ENCODE measurements at places on chromosomes 5 and 9. TPM values are rescaled to one million over a fixed set of nuclear protein-coding genes. Genes with fewer than 3 reads are reported as not detected.

VCP gene
- total RNA-seq: 171 TPM

AMACR gene
- 10.6 TPM for total RNA-seq

DNA sequence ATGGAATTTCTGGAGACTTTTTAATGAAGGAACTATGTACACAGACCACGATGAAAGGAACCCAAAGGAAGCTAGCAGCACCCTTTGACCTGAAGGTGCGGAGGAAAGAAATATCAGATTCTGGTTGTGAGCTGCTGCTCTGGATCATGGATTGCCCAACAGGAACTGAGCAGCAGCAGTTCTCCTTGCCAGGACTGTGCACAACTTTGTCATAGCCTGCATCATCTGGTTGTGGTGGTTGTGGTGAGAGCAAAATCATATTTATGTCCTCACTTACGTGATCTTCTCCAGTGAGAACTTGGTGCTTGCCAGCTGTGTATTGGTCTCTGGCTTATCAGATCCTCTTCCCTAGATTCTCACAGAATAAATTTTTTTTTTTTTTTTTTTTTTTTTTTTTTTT is 70.7 kb upstream of the LPAR1 start:
- no peak for DNase-seq

- no peak for DNase-seq
Measured at GRCh38 chr9:107734256-107735013, 244.9 kb upstream of the KLF4 start.

- no peak for DNase-seq
Measured at GRCh38 chr9:136057236-136058081, 37.6 kb downstream of the NACC2 start.

- DNase-seq: no peak
Measured at GRCh38 chr5:6376974-6377520, 1.3 kb downstream of the MED10 start.

- DNase-seq: no peak
Measured at GRCh38 chr9:124415852-124416484, 726 bp upstream of the PSMB7 start.

- DNase-seq: no peak
Measured at GRCh38 chr5:38994324-38994927, 79.8 kb downstream of the RICTOR start.

- no peak for DNase-seq
Measured at GRCh38 chr5:170135796-170136490, 30.2 kb downstream of the FOXI1 start.

- DNase-seq: no peak
Measured at GRCh38 chr9:129848712-129849441, 13.6 kb downstream of the USP20 start.

Measured in occipital lobe (tissue), 3 donors.